ENCODE measurements at places on chromosomes 7 and 10. TPM values are rescaled to one million over a fixed set of nuclear protein-coding genes. Genes with fewer than 3 reads are reported as not detected.

DNA sequence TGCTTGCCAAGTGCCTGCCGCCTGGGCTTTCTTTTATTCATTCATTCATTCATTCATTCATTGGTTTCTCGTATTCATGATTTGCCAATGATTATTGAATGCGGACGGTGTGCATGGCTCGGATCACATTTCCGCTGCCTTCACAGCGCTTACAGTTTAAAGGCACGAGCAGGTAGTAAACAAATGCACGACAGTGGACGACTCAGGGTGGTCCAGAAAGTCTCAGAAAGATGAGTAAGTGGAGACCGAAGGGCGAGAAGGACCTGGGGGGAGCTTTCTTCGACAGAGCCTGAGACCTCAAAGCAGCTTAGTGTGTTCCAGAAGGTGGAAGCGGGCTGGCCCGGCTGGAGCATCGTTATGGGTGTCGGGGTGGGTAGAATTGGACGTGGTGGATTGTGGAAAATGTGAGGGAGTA, 506 bp downstream of the MCM10 start:
- DNase-seq, result no peak

- no peak for DNase-seq
Measured at GRCh38 chr7:129816742-129817141, 136.0 kb downstream of the UBE2H start.

The HYAL4 gene
- total RNA-seq, result 0.05 TPM

The CDC14C gene
- total RNA-seq, result not detected

DNA sequence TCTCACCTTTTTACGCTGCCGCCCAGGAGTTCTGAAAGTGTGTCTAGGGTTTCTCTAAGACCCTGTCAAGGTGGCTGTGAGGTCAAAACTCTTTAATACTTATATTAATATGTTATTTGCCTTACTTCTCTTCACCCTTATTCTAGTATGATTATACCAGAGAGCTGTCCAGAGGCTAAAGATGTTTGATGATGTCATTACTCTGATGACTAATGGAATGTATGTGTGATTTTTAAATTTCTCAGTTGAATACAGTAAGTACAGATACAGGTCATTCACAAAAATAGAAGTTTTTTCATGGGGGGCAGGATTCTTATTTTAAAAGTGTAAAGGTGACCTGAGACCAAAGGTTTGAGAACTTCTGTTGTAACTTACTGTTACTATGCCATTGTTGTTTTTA, 150.6 kb upstream of the FOXP2 start:
- no peak for DNase-seq

- no peak for DNase-seq
Measured at GRCh38 chr10:70820976-70821750, 5.4 kb downstream of the SGPL1 start.

DNA sequence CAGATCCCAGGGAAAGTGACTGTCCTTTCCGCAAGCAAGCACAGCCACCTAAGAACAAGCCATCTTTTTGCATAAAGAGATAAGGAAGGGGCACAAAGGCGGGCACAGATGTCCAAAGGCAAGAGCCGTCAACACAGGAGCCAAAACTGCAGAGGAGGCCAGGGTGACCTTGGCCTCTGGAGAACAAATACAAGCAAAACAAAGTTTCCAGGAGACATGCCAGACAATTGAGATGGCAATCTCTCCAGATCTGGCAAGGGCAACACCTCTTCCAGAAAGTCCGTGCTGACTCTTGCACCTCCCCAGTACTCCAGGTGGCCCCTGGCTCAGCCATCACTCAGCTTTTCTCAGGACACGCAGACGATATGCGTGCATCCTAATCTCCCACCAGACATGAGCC, 58.2 kb downstream of the TEX36 start:
- no peak for DNase-seq

DNA sequence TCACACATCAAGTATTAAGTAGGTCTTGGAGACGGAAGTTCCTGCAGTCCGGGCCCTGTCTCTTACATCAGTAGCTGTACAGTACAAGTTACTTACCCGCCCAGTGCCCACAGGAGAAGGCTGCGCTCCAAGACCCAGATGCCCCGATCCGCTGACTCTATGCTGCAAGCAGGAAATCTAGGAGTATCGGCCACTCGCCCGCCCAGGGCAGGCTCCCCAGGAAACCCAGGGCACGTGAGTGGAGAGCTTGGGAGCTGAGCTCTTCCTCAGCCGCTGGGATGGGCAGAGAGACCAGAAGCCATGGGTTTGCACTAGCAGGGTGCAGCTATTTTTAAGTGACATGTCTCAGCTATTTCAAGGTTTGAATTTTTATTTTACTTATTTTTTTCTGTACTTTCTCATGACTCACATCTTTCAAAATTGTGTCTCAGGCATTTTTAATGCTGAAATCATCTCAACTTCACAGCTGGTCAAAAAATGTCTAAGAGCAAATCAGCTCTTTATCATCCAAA, 1.9 kb upstream of the GPER1 start:
- DNase-seq, result no peak

DNA sequence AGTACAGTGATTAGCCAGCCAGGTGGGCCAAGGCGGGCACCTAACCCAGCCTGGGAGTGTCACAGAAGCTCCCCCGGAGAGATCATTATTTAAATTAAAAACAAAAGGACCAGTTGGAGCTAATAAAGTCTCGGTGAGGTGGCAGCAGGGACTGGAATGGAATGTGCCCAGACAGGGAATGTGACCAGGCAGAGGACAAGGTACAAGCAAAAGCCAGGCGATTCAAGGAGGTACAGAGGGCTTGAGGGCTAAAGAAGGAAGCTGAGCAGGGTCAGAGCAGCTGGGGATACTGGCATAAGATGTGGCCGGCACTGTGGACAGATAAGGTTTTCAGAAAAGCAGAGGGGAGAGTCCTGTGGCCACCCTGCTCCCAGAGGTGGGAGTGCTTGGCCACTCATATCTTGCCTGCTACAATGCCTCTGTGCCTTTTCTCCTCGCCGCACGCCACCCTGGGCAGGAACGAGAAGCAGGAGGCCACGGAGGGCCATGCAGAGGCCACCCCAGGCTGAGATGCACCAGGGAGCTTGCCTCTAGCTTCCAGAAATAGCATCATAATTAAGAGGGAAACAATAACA, 13.2 kb downstream of the TMEM273 start:
- no peak for DNase-seq

The ZNF503 gene
- total RNA-seq, result 0.38 TPM

DNA sequence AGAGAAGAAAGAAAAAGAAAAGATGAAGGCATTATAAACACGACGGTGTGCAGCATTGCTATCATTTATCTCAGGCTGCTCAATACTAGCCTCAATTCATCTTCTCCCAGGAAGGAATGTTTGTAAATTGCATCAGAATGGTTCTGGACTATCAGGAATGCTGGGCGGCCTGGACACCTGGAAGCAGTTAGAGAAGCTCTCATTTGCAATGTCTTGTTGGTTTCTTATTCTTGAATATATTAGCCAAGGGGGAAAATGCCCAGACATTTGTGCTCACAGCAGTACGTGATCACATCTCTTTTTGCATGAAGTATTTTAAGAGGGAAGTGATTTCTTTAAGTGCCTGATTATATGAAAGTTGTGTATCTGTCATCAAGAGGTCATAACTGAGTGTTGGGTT, 85.6 kb upstream of the IMMP2L start:
- no peak for DNase-seq

DNA sequence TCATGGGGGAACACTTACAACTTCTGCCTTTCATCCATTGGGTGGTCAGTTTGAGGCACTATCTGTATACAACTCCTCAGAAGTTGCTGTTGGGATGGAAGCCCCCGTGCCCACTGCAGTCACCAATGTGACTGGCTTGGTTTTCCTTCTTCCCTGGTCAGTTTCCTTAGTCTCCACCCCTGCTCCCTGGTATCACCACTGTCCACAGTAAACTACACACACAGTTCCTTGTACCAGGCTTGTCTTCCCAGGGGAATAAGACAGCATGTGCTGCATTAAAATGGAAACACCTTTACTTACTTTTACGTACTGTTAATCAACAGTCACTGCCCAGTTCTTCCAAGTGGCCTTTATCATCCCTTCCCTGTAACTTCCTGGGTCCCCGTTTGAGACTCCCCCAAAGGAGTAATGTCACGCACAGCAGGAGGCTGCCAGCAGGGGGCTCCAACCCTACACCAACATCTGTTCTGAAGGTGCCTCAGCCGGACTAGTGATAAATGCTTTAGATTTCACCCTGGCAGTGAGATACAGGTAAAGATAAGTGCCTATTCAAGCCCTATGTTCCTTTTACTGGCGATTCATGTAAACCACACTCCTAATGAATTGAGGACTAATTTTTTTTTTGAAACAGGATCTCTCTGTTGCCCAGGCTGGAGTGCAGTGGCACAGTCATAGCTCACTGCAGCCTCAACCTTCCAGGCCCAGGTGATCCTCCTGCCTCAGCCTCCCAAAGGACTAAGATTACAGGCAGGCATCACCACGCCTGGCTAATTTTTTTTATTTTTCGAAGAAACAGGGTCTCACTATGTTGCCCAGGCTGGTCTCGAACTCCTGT, 45.3 kb upstream of the PIK3AP1 start:
- DNase-seq, result peak; percentile 48

DNA sequence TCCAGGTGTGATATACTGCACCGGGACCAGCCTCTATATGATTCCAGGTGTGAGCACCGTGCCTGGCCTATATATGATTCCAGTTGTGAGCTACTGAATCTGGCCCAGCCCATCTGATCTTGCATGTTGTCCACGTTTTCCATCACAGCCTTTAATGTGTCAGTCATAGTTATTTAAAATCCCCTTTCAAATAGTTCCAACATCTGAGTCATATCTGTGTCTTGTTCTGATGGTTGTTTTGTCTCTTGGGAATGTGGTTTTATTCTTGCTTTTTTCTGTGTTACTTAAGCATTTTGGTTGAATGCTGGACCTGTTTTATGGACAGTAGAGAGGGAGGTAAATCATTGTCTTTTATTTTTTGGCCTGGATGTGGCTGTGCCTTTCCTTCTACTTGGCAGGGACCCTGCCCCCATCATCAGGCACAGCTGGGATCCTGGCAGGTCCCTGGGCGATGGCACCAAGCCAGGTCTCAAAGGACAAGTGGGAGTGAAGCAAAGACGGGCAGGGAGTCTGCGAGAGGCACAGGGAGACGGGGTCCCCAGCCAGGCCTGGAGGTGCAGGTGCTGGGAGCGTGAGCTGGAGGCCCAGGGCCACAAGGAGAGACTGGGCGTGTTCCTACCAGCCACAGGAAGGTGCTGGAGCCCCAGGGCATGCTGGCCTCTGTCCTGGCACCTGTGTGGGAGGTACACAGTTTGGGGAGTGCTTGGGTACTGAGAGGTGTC, 94.7 kb downstream of the DYNC2I1 start:
- no peak for DNase-seq

The DTX2 gene
- total RNA-seq, result 7.9 TPM

The MACROH2A2 gene
- 10.7 TPM for total RNA-seq

The EFCAB10 gene
- total RNA-seq, result 0.14 TPM

The ADAM22 gene
- total RNA-seq, result 4.3 TPM

GRCh38 chr10:92830478-92831389, 17.6 kb upstream of the EXOC6 start:
- DNase-seq, result peak; percentile 26

The RET gene
- 0.33 TPM for total RNA-seq

GRCh38 chr7:24325708-24326107, 41.7 kb downstream of the NPY start:
- no peak for DNase-seq

- no peak for DNase-seq
Measured at GRCh38 chr7:155918720-155919390, 106.6 kb upstream of the SHH start.
